ENCODE measurements at places on chromosomes 12 and 14.

DNA sequence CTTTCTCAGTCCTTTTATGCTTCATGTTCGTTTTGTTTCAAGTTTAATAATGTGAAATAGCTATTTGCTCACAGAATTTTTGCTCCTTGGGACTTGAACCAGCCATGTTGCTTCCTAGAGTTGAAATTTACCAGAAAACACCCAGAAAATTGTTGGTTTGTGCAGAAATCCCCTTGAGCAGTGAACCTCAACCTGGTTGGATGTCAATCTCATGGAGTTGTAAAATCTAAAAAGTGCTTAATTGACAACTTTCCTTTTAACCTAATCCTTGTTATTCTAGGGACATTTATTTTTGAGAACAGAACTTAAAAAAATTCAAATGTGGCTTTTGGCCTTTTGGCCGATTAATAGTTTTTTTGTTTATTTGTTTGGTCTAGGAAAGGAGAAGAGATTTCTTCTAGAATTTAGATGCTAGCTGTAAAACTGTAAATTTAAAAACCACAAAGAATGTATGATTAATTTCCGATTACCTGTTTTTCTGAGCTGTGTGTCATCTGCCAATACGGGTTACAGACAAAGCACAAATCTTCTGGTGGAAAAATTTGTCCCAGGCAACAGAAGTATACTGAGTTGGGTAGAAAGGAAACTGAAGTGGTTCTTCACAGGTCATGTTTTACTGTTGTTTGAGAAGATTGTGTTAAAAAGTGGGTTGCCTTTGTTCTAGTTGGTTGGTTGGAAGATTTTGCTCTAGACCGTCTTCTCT is 154.4 kb downstream of the FUT8 start:
- DNase-seq, result no peak

GRCh38 chr12:42735861-42736361 is 146.4 kb upstream of the PRICKLE1 start:
- no peak for DNase-seq

GRCh38 chr12:125288931-125289928 is 224.0 kb downstream of the AACS start:
- DNase-seq, result no peak

GRCh38 chr12:127650626-127651025 is 616.3 kb upstream of the TMEM132C start:
- no peak for DNase-seq

GRCh38 chr14:90576581-90576980 is 179.8 kb downstream of the CALM1 start:
- DNase-seq, result no peak
